ENCODE measurements at places on chromosomes 5 and 9.

DNA sequence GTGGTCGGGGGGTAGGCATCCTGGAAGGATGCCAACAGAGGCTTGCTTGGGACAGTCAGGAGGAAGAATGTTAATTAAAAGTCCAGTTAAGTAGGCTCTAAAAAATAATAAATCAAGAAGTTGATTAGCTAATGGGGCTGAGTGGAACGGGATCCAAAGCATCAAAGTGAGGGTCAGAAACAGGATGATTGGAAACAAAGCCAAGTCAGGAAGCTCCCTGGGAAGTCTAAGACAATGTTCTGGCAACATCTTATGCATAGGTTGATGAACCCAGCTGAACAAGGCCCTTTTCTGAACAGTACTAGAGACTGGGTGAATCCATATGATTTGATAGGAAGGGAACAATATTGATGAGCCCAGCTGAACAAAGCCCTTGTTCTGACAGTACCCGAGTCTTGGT, 50.2 kb upstream of the STARD4 start:
- no peak for DNase-seq

- DNase-seq, result no peak
Observed at GRCh38 chr5:120449501-120449900, 14.6 kb upstream of the PRR16 start.

DNA sequence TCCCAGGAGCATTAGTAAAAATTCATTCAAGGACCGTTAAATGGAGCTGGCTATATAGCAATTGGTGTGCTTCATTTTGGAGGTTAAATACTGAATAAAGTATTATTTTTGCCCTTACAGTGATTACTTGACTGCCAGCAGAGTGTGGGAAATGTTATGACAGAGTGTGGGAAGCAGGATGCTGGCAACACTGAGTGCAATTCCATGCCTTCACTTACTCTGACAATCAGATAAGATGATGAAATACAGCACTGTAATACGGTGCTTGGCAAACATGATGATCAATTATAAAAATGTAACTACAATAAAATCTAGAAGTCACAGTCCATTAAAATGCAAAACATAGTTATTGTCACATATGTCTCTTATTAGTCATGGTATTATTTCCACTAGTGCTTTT, 651.3 kb downstream of the PTPRD start:
- DNase-seq, result no peak

GRCh38 chr9:95370064-95370463, 52.6 kb upstream of the FANCC start:
- DNase-seq, result no peak

DNA sequence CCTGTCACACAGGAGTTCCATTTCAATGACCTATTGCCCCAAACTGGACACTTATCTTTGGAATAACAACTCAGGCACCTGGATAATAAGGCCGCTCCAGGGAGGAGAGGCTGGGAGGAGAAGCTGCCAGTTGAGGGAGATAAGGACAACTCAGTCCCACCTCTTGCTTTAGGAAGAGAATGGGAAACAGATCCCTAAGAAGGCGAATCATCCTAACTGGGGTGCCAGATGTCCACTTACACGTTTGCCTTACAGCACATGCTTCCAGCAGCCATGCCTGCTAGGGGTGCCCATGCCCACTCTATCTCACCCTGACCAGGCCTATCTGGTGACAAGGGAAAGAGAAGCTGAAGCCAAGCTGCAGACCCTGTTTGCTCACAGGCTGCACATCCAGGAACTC, 6.5 kb downstream of the HK3 start:
- DNase-seq, result no peak

- no peak for DNase-seq
Observed at GRCh38 chr5:131610198-131611063, 24.6 kb downstream of the RAPGEF6 start.

DNA sequence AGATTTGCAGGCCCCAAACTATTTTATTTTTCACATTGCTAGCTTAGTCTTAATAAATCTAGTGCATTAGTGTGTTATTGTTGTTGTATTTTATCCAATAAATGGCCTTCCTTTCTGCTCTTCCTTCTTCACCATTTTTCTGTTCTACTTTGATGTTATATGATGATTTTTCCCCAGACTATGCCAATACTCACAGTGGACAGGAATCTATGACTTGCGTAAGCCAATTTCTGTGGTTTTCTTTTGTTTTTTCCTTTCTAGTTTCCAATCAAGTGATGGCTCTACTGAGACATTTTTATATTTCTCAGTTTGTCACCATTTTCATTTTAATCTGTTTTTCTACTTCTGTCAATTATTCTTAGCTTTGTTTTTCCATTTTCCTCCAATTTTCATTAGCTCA, 106.8 kb upstream of the FBXL7 start:
- DNase-seq, result no peak

- no peak for DNase-seq
Observed at GRCh38 chr9:114187827-114188226, 32.5 kb downstream of the COL27A1 start.

DNA sequence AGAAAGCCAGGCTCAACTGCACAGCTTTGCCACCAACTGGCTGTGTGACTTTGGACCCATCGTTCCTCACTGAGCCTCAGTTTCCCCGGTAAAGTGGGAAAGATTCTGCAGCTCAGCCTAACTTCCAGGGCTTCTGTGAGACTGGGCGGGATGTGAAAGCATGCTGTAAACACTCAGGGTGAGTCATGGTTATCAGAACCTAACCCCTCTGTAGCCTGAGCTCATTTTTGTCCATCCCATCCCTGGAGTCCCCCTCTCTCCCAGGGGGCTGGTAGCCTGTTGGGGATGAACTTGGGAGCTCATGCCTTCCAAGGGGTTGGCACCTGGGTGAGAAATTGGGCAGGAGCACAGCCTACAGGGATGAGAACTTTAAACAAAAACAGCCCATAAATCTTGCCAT, 2.3 kb downstream of the CCDC69 start:
- DNase-seq, result no peak

DNA sequence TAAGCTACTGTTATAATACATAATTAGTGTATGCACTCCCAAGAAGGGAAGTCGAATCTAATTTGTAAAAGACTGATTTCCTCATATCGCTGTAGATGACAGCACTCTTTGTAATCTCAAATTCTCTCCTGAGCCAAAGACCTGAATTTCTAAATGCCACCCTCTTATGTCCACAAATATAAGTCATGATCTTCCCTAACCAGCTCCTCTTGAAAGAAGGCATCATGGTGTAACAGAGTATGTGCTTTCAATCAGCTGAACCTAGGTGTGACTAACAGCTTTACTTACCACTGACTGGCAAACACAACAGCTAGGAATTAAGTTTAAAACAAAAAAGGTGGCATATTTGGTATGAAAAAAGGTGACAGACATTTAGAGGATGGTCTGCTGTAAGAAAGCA, 34.0 kb upstream of the CTNNAL1 start:
- DNase-seq, result no peak

DNA sequence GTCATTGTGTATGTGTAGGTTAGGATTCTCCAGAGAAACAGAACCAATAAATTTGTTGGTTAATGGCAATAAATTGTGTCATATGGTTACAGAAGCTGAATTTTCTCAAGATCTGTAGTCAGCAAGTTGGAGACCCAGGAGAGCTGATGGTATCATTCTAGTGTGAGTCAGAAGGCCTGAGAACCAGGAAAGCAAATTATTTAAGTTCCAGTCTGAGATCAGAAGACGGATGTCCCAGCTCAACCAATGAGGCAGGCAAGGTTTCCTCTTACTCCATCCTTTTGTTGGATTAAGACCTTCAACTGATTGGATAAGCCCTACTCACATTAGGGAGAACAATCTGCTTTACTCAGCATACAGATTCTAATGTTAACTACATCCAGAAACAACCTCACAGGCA, 656.3 kb downstream of the ANXA1 start:
- no peak for DNase-seq

DNA sequence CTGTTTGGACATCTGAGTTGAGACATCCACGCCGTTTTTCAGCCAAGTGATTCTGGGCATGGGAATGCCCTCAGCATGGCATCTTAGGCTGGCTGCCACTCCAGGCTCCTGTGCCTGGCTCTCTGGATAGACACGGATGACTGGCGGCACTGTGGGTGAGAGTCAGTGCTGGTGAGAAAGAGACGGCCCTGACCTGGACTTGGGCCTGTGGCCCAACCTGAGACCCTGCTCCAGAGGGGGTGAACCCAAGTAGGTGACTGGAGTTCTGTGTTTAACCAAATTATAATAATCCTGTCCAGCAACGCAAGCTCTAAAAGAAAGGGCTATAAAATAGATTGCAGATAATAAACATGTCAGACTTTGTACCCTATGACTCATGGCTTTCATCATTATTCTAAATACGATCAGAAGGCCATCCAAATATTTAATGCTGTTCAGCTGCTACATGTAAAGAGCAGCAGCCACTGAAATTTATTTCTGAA, 173.9 kb downstream of the HSPA4 start:
- no peak for DNase-seq

DNA sequence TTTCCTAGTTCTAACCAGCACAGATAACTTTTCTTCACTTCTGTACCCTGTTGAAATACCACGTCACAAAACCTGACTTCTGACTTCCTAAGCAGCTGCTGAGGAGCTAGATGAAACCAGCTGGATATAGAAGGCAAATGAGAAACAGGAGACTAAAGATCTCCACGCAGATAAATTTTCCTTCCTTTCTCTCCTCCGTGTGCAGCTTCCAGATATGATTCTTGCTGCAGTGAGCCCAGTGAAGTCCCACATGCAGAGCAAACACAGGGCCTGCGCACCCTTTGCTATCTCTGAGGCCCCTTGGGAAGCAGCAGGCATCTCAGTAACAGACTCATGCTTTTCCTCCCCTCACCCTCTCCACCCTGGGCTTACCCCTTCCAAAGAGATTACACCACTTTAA, 1638.3 kb downstream of the MAT2B start:
- DNase-seq, result no peak

- no peak for DNase-seq
Observed at GRCh38 chr5:10077791-10078545, 171.7 kb downstream of the ATPSCKMT start.

- DNase-seq, result no peak
Observed at GRCh38 chr5:16013334-16014065, 166.1 kb downstream of the MARCHF11 start.

GRCh38 chr5:55634866-55635265, 77.3 kb downstream of the SLC38A9 start:
- DNase-seq, result no peak

- DNase-seq, result no peak
Observed at GRCh38 chr9:110180511-110181434, 27.2 kb downstream of the C9orf152 start.

- no peak for DNase-seq
Observed at GRCh38 chr5:90557871-90558270, 726 bp upstream of the ADGRV1 start.

GRCh38 chr5:9515436-9515835, 30.4 kb downstream of the SEMA5A start:
- DNase-seq, result no peak

- no peak for DNase-seq
Observed at GRCh38 chr9:120950421-120951388, 24.1 kb upstream of the TRAF1 start.

DNA sequence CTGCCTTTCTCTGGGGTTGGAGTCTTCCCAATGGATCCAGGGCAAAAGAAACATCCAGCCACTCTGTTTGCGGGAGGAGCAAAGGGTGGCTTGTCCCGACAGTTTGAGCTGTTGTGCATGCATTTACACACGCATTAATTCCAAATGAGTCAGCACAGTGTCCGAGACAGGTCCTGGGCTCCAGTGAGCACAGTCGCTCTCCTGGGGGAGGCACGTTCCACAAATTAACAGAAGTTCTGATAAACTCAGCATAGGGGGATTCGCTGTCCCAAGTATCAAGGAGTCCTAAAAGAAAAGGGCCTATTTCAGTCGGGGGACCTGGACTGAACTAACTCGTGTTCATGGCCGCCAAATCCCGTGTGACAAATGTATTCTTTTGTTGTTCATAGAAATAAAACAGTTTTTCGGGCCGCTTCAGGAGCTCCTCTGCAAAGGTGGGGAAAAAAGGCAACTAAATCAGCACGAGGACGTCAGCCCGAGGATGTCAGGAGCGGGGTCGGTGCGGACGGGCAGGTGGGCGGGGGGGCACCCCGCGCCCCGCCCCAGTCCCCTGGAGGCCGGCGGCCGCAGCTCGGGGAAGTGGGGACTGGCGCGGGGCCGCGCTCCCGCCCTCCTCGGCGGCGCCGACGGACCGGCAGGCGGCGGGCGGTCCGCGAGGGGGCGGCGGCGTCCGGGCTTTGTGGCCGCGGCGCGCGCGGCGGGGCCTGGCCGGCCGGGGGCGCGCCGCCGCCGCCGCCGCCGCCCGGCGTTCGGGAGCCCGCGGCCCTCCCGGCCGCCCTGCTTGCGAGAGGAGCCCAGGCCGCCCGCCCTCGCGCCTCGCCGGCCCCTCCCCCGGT, at the start of gene MSANTD3:
MSANTD3 (plus strand) TSS at position 614 of the 836 bp plus-strand sequence. CDS start 14,796 bp downstream, outside the sequence.
- no peak for DNase-seq

- DNase-seq, result no peak
Observed at GRCh38 chr9:27542508-27542907, 12.9 kb upstream of the MOB3B start.

- DNase-seq, result no peak
Observed at GRCh38 chr5:57216714-57217113, 42.9 kb downstream of the GPBP1 start.
